ENCODE measurements at places on chromosomes 11 and 22. TPM values are rescaled to one million over a fixed set of nuclear protein-coding genes. Genes with fewer than 3 reads are reported as not detected.
A peak's percentile ranks its signal among the peaks of the same experiment; 100 is the strongest.

DNA sequence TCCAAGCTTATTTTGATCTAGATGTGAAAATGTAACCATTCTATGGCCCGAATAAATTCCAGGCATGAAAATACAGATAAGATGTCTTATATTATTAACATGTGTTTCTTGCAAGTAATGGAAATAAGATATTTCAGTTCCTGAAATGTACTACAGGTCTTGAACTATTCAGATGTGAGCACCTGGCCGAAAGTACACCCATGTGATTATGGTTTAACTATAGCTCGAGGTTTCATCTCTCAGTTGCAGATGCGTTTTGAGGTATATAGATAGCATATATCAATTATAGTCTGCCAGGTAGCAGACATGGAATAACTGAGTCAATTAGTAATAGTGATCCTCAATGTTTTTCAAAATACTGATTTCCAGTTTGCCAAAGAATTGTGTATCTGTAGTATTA lies 68.3 kb downstream of the DDIAS start:
- no peak for DNase-seq

DNA sequence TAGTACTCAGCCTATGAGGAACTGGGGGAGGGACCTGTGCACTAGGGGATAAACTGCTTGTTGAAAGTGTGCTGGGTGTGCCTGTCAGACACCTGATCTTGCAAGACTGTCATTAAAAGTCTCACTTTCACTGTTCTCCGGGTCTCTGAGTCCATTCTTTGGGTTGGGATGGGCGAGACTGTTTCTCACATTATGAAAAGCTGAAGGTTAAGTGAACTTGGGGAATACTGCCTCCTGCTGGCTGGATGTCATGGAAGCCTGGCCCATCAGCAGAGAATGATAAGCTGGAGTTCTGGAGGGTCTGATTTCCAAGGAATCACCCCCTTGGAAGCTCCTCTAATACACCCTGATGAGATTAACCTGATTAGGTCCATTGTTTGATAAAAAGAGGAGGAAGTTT lies 9.0 kb upstream of the VPREB1 start:
- DNase-seq: no peak

Gene UBQLNL
- total RNA-seq: 0.27 TPM

DNA sequence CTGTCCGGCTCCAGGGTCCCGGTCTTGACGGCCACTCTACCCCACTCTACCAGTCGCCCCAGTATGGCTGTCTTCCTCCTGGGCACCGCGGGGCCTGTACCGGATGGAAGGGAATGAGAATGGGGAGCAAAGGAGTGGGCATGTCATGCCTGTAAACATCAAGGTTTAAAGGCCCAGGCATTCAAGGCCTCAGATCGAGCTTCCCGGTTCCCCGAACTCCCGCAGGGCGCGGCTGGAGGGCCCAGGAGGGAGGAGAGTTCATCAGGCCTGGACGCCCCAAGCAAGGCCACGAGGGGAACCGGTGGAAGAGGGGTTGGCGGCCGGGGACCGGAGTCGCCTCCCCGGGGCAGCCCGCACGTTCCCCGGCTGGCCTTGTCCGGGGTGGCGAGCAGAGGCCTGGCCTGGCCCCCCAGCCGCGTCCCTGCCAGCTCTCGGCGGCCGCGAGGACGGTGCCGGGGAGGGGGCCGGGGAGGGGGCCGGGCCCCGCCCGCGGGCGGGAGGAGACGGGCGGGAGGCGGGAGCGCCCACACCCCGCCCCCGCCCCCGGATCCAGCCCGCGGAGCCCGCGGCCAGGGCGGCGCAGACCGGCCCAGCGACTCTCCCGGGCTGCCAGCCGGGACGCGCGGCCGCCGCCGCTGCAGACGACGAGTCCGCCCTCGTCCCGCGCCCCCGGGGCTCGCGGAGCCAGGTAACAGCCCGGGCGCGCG lies at the start of gene CDC42EP1:
TSS of gene CDC42EP1 (plus strand) at position 580 of the 707 bp plus-strand sequence. CDS start 5,870 bp downstream, outside the sequence.
- DNase-seq: peak; percentile 40

Gene GPHA2
- not detected for total RNA-seq

Measured in astrocyte (in vitro differentiated cells and primary cell).